Hepatocyte (in vitro differentiated cells): ENCODE measurements at places on chromosomes 16 and 17. TPM values are rescaled to one million over a fixed set of nuclear protein-coding genes. Genes with fewer than 3 reads are reported as not detected.

DNA sequence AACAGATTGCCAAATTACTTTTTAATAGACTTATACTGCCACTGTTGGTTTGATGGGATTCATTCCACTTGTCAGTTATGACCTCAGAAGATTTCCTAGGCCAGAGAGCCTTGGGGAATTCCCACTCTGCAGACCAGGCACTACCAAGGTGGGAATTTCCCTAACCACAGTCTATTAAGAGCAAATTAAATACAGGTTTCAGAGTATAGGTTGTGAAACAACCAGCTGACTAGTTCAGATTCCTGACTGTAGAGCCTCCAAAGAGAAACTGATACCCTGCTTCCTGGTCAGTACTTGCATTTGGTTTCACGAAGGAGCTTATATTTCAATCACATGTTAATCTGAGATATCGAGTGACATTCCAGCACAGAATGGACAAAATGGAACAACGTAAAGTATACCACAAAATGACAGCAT, 186.5 kb downstream of the STX8 start:
- DNase-seq = peak; percentile 47

DNA sequence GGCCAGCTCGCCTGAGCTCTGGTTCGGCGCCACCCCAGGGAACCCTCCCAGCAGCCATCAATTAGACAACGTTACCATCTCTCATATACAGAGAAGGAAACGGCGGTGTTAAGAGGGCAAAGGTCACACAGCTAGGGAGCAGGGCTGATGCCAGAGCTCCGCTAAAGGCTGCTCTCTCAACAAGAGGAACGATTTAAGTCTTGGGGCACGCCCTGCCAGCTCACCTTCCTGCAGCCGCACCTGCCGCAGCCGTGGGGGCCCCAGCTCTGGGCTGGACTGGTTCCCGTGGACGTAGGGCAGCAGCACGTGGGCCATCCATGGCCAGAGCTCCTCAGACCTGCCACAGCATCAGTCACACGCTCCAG, 43.5 kb downstream of the PKD1 start:
- DNase-seq = peak; percentile 37

DNA sequence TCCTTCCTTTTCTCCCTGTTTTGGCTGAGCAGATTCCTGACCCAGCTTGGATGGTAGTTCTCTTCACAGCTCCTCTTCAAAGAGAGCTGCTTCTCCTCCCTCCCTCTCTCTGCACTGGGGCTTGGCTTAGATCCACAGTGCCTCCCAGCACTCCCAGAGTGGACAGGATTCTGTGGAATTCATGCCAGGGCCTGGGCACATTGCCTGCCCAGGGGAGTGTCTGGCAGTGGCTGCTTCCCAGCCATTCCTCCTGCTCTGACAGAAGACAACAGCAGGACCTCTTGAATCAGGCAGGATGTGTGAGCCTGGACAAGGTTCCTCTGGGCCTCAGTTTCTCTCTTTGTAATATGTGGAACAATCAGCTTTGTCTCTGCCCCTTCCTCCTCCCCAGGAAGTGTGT, 4.5 kb upstream of the MMP28 start:
- peak; percentile 50 for DNase-seq

DNA sequence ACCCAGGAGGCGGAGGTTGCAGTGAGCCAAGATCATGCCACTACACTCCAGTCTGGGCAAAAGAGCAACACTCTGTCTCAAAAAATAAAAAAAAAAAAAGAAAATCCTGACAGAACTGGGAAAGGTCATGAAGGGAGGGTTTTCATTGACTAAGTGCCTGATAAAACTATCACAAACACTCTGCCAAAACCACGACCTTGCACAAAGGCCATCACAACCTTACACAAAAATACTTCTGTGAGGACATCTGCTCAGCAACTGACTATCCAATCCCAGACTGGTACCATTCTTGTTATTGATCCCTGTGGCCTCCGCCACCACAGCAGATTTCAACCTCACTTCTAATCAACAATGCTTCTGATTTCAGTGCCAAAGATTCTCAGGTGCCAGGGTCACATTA, 40.1 kb downstream of the MPHOSPH6 start:
- no peak for DNase-seq

DNA sequence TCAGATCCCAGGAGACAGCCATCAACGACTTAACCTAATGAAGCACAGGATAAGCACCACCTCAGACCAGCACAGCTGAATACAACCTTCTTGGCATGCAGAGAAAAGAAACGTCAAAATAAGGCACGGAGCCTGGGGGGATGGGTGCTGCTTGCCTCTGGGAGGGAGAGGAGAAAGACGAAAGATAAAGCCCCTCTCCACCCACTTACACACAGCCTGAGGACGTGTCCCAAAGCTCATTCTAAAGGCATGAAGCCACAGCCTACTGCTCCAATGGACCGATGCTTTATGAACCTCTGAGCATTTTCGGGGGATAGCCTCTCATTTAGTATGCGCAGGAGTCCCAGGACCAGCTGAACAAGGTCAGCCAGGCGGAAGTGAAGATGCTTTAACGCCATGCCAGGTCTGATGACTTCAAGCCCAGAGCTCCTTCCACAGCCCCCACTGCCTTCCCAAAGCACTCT, 31.1 kb downstream of the ST3GAL2 start:
- no peak for DNase-seq

- no peak for DNase-seq
Measured at GRCh38 chr17:74769856-74770497, 6.2 kb downstream of the NAT9 start.

GRCh38 chr17:73030995-73031394, 61.5 kb downstream of the SLC39A11 start:
- DNase-seq = no peak

KRTAP1-1 gene
- polyA plus RNA-seq = not detected in 2 replicates

TMC8 gene
- 1.2 and 3.3 TPM in 2 replicates for polyA plus RNA-seq

TACO1 gene
- 23.8 and 32.2 TPM in 2 replicates for polyA plus RNA-seq

CRISPLD2 gene
- 284 and 315 TPM in 2 replicates for polyA plus RNA-seq

MT1G gene
- polyA plus RNA-seq = 44.5 and 45.3 TPM in 2 replicates

XYLT1 gene
- polyA plus RNA-seq = 6.9 TPM in 2 replicates
